Camera-type eye (tissue), 1 donor: ENCODE measurements at places on chromosomes 13 and 19. TPM values are rescaled to one million over a fixed set of nuclear protein-coding genes. Genes with fewer than 3 reads are reported as not detected.

Gene FBXL3
- total RNA-seq = 115 TPM

Gene SHISA7
- total RNA-seq = 1.5 TPM

Gene HSH2D
- 0.27 TPM for total RNA-seq

Gene SELENOV
- 1.7 TPM for total RNA-seq

Gene LYPD3
- 2.9 TPM for total RNA-seq

Gene ATP8B3
- total RNA-seq = 2.1 TPM

Gene SWSAP1
- total RNA-seq = 1.5 TPM

Gene MCF2L
- total RNA-seq = 91.5 TPM

Gene NLRP7
- not detected for total RNA-seq

Gene FXYD1
- 34.8 TPM for total RNA-seq

Gene FUT2
- total RNA-seq = 0.44 TPM

Gene C19orf73
- 2.0 TPM for total RNA-seq

Gene WDR87
- total RNA-seq = not detected

Gene LILRB1
- total RNA-seq = 0.71 TPM

Gene WDR88
- total RNA-seq = not detected

Gene ERICH6B
- total RNA-seq = not detected

Gene CATSPERD
- total RNA-seq = not detected

Gene TNFSF13B
- 1.4 TPM for total RNA-seq

Gene ZNF723
- total RNA-seq = not detected

Gene POSTN
- total RNA-seq = 575 TPM

Gene TMEM272
- total RNA-seq = 1.8 TPM

Gene C5AR1
- 2.0 TPM for total RNA-seq

Gene IGFL1
- not detected for total RNA-seq

Gene CEACAM21
- 2.1 TPM for total RNA-seq

Gene PPFIA3
- 27.9 TPM for total RNA-seq

Gene F10
- 22.7 TPM for total RNA-seq

Gene SLC7A9
- total RNA-seq = 0.60 TPM

Gene BABAM1
- 58.2 TPM for total RNA-seq

Gene HIPK4
- not detected for total RNA-seq

Gene SMIM44
- 6.5 TPM for total RNA-seq

Gene CYP4F2
- total RNA-seq = not detected

Gene CTXN1
- total RNA-seq = 10.9 TPM

Gene KRTDAP
- not detected for total RNA-seq

Gene ZNF888
- 16.1 TPM for total RNA-seq

Gene SOX1
- 1.4 TPM for total RNA-seq

Gene ACER1
- not detected for total RNA-seq

Gene FCAR
- total RNA-seq = 5.2 TPM

Gene HIF3A
- total RNA-seq = 73.6 TPM

Gene ANGPTL4
- total RNA-seq = 2.4 TPM

Gene BEST2
- total RNA-seq = 0.55 TPM

Gene CEACAM7
- 3.4 TPM for total RNA-seq

Gene SIGLEC6
- total RNA-seq = 0.82 TPM

Gene TTC9B
- total RNA-seq = 5.7 TPM

Gene SCN1B
- total RNA-seq = 14.0 TPM

Gene MRPL54
- 36.6 TPM for total RNA-seq

Gene APOC1
- 7.1 TPM for total RNA-seq

Gene GPR12
- total RNA-seq = 2.5 TPM

Gene CRB3
- total RNA-seq = 5.9 TPM

Gene MYBPC2
- 1.2 TPM for total RNA-seq

Gene SIGLEC8
- not detected for total RNA-seq

Gene KLK15
- total RNA-seq = not detected

Gene ZNF135
- 25.1 TPM for total RNA-seq

Gene KANK2
- total RNA-seq = 190 TPM

Gene GPR4
- 0.71 TPM for total RNA-seq

Gene YJEFN3
- 3.2 TPM for total RNA-seq

Gene SPACA4
- not detected for total RNA-seq

Gene CCDC122
- 3.0 TPM for total RNA-seq

Gene ADAMTSL5
- total RNA-seq = 5.2 TPM
